Stimulated activated naive CD8-positive, alpha-beta T cell treated with anti-CD3 and anti-CD28 coated beads, Interleukin-15, Interleukin-2, amounts not matched to agents 100 U/mL and 50 U/mL, for 24 hours (primary cell): ENCODE measurements at places on chromosomes 2 and 18.

DNA sequence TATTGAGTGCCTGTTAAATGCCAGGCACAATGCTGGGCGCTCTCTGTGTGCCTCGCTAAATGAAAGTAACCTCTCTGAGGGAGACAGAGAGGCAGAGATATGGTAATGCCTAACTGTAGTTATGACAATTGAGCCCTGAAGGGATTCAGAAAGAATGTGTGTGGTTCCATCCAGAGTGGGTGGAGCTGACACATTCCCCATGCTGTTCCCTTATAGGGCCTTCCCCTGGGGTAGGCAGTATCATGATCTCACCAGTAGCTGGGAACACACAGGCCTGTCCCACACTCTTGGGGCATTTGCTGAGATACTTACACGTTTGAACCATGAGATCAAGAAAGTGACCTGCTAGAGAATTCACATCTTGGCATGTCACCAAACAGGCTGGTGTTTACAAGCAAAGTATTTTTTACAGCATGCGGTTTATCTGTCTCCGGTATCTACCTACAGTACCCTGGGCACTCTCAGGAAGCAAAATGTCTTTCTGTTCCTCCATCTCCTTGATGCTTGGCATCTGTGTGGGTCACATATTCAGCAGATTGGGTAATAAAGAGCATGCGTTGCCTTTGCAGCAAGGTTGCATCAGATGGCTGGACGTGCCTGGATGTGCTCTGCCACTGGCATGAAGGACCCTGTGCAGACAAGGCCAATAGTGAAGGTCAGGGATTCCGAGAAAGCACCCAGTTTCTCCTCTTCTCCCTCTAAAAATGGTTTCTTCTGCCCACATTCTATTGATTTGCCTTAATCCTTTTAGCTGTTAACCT lies 9.4 kb downstream of the CTIF start:
- DNase-seq: no peak

- DNase-seq: peak; percentile 78
Observed at GRCh38 chr2:43169987-43170386, 56.4 kb downstream of the ZFP36L2 start.

DNA sequence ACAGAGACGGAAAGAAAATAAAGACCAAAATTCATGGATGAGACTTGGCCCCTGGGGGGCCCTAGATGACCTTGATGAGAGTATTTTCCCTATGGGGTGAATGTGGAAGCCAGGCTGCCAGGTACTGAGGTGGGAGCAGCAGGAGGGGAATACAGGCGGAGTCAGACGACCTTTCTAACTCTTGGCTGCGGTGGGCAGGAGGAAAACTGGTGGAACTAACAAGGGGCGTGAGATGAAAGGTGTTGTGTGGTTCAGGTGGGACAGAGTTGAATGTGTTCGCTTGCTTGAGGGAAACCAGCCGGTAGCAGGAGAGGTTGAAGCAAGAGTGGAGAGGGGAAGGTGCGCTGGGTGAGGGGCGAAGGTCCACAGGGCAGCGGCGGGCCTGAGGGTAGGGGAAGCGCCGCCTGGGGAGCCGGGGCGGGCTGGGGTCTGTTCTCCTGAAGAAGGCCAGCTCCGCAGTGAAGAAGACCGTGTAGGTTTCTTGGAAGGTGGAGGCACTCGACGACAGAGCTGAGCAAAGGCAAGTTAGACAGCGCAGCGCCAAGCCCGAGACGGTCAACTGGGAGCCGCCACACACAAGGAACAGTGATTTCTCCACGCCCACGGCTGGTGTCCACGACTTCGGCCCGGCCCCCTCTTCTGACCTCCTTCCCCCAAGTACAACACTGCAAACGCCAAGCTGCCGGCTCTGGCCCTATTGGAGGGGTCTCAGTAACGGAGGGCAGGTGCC lies 61.7 kb downstream of the GNAL start:
- DNase-seq: no peak

GRCh38 chr2:107747964-107748583 lies 78.6 kb upstream of the RGPD4 start:
- no peak for DNase-seq

GRCh38 chr2:9740382-9741073 lies 102.7 kb upstream of the TAF1B start:
- no peak for DNase-seq

GRCh38 chr2:24353973-24354372 lies 6.4 kb downstream of the ITSN2 start:
- DNase-seq: no peak

- DNase-seq: no peak
Observed at GRCh38 chr18:79504034-79504433, 108.3 kb downstream of the NFATC1 start.

GRCh38 chr2:237244976-237245646 lies 159.4 kb downstream of the COPS8 start:
- DNase-seq: no peak

GRCh38 chr2:18445433-18446320 lies 114.8 kb downstream of the RDH14 start:
- no peak for DNase-seq

DNA sequence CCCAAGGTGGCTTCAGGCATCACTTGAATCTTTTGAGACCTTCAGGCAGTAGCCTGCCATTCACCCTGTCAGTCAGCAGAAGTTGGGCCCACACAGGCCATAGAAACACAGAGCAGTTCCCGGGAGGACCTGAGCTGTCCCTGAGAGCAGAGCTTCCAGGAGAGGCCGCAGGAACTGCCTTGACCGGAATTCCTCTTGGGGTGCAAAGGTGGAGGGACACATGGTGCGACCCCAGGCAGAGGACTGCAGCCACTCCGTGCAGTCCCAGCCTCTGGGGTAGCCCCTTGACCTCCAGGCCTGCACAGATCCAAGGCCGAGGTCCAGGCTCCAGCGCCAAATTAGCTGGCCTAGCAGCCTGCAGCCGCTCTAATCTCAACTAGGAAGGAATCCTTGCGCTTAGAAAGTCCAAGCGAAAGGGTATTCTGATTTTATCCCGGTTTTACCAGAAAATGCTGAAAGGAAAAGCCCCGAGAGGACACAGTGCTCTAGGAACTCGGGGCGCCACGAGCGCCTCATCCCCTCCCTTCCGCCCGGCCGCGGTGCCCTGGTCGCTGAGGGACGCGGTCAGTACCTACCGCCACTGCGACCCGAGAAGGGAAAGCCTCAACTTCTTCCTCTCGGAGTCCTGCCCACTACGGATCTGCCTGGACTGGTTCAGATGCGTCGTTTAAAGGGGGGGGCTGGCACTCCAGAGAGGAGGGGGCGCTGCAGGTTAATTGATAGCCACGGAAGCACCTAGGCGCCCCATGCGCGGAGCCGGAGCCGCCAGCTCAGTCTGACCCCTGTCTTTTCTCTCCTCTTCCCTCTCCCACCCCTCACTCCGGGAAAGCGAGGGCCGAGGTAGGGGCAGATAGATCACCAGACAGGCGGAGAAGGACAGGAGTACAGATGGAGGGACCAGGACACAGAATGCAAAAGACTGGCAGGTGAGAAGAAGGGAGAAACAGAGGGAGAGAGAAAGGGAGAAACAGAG lies 5.4 kb downstream of the SIX2 start:
- no peak for DNase-seq

GRCh38 chr2:229712136-229712535 lies 2.2 kb downstream of the DNER start:
- DNase-seq: no peak

GRCh38 chr2:192184349-192184748 lies 10.4 kb downstream of the TMEFF2 start:
- no peak for DNase-seq

DNA sequence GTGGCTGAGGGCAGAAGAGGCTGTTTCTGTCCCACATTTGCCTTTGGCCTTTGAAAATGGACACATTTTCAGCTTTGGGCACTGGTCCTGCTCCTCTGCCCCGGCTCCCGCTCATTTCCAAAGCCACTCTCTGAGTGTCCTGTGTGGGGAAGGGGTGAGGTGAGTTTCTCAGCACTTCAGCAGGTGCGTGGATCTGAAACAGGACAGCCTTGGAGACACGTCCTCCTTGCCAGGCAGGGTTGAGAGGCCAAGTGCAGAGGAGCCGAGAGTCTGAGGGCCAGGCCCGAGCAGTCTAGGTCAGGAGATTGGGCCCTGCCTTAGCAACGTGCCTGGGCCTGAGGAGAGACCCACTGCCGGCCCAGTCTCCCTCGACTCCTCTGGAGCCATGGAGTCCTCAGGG lies 21.9 kb upstream of the ALPI start:
- DNase-seq: no peak

DNA sequence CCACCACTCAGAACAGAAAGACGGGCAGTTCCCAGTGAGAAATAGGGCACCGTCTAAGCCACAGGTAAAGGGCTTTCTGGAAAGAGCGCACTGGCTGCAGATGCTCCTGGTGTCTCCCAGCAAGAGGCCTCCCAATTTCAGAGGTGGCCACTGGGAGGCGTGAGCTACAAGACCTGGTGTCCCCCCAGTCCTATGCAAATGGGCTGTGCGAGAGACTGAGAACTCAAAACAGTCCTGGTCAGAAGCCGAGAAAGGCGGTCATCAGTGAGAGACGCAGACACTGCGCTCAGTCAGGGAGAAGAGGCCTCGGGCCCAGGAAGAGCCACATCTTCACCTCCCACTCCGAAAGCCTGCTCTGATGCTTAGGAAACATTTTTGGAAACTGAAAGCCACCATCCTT lies 179.5 kb downstream of the EIPR1 start:
- no peak for DNase-seq

DNA sequence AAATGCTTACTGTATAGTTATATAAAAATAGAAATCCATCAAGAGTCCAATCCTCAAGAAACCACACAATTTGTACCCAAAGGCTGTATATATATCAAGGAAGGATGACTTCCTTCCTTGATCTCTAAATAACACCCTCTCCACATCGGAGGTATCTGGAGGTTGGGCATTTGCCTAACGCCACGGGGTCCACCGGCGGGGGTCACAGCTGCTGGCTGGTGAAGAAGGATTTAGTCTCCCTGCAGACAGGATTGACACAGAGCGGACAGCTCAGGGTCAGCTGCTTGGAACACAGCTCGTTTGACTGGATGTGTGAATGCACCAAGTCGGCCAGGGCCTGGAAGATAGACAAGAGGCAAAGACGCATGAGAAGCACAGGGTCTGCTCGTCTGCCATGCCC lies 36.0 kb downstream of the FECH start:
- DNase-seq: no peak

GRCh38 chr2:240856151-240856980 lies 12.3 kb upstream of the AGXT start:
- no peak for DNase-seq

GRCh38 chr2:240238786-240239185 lies 98.3 kb upstream of the OTOS start:
- no peak for DNase-seq

GRCh38 chr2:147636238-147636882 lies 208.5 kb upstream of the ACVR2A start:
- no peak for DNase-seq

DNA sequence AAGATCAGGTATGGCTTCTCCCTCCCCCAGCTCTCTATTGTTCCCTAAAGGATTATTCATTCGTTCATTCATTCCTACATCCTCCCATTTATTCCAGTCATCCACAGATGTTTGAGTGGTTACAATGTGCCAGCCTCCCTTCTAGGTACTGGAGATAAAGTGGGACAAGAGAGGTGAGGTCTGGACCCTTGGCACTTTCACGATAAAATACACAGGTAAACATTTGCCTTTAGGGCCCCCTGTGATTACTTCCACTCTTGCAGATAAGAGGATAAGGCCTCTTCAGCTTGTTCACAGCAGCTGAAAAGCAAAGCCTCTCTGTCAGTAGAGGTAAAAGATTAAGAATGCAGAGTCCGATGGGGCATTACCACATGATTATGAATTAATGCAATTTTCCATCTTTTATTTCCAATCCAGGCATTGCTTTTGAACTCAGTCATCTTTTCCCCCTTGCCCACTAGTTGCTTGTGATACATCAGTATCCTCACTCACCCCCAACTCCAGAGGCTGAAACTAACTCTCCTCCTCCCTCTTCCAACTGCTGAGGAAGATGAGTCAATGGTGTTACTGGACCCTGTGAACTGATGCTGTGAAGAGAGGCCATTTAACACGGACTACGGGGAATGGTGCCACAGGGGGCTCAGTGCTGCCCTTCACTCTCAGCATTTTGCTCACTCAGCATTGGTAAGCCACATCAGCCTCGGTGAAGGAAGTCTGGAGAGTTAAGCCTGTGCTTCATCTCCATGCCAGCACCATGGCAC lies 1.1 kb upstream of the DPP4 start:
- no peak for DNase-seq

DNA sequence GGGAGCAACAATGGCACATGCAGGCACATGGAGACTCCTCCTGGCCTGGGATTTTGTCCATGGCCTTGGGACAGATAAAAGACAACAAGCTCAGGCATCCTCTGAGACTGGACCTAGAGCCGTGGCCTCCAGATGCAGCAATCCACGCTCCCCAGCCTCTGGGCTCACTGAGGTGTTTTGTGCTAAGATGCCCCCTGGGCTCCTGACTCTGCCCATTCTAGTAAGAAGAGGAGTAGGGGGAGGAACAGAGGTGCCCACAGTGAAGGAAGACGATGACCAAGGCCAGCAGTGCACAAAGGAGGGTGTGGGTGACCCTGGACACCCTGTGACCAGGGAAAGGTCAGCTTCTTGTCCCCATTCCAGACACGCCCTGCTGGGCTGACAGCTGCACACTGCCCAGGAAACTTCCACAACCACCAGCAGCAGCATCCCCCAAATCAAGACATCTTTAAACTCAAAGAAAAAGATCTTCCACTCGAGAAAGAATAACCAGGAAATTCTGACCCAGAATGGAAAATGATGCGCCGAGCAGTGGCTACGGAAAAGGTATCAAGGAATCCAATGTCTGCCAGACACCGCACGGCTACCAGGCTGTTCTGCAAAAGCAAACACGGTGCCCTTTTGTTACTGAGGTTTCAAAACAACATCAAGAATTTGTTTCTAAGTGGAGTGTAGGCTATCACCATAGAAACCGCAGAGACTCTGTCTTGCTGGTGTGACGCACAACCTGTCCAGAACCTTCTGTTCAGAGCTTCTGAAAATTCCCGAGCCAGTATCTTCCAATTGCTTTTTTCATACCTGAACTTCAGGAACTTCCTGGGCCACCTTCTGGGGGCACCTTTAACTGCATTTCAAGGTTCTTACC lies 65.5 kb downstream of the ZNF516 start:
- no peak for DNase-seq

DNA sequence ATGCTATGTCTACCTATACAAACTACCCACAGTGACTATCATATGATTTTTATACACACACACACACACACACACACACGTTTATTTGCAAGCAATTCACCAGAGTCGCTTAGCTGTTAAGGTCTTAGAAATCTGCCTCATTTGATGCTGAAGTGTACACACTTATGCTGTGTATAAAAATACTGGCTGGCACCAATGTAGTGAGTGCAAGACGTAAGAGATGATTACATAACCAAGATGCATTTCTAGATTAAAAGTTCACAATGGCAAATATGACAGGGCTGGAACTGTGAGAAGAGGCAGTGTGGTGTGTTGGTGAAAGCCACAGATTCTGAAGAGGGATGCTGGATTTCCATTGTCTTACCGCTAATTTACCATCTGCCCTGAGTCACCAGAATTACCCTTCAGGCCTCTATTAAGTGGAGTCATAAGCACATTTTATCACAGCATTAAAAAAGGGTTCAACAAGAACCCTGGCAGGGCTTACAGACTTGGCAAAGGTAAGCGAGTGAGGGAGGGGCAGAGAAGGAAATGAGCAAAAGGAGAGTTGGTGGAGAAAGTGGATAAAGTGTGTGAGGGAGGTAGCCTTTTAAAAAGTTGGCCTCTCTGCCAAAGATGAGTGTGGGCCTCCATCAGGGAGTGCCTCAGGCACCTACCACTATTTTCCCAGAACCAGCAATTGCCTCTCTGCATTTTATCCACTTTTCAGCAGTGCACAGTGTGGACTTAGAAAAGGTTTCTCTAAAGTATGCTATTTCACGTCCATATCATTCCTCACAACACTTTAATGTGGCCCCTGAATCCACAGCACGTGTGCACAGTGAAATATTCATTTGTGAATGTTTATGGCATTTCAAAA lies 21.5 kb downstream of the MEIS1 start:
- no peak for DNase-seq
